Activated CD4-positive, alpha-beta T cell treated with anti-CD3 and anti-CD28 coated beads, Interleukin-2, amount 50 U/mL, for 48 hours (primary cell): ENCODE measurements at places on chromosomes 2 and 18.

- DNase-seq: peak; percentile 39
Measured at GRCh38 chr2:54455563-54456361, at the start of gene SPTBN1. Gene SPTBN1 (plus strand): TSS chr2:54456327. CDS start chr2:54526419, 70,092 bp downstream.

DNA sequence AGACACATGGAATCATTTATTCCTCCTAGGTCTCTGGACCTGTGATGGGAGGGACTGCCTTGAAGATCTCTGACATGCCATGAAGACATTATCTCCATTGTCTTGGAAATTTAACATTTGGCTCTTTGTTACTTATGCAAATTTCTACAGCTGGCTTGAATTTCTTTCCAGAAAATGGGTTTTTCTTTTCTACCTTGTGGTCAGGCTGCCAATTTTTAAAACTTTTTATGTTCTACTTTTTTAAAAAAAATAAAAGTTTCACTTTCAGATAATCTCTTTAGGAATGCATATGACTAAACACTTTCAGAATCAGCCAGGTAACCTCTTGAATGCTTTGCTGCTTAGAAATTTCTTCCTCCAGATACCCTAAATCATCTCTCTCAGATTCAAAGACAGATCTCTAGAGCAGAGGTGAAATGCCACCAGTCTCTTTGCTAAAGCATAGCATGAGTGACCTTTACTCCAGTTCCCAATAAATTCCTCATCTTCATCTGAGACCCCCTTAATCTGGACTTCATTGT, 209.6 kb downstream of the RPRM start:
- DNase-seq: no peak

- no peak for DNase-seq
Measured at GRCh38 chr18:42586601-42587000, 528.9 kb downstream of the RIT2 start.

DNA sequence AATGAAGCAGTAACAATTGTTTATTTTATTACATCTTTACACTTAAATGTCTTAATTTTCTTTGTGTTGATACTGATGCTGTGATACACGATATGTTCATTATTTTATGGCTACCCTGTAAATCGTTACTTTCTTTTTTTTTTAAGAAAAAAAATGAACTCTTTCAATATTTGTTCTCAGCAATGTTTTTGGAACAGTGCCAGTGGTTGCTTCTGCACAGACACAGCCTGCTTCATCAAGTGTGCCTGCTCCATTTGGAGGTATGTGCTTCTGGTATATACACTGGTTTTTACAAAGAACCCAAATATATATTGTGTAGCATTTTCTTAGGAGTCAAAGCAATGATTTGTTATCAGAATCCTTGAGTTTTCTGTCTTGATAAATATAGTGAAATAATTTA, 62.2 kb upstream of the SCYGR2 start:
- DNase-seq: no peak

GRCh38 chr2:172425336-172425735, 2.0 kb upstream of the ITGA6 start:
- DNase-seq: no peak

- DNase-seq: no peak
Measured at GRCh38 chr2:101578671-101579070, 103.8 kb upstream of the RFX8 start.

- DNase-seq: no peak
Measured at GRCh38 chr18:23194155-23194996, 59.1 kb downstream of the CABLES1 start.

DNA sequence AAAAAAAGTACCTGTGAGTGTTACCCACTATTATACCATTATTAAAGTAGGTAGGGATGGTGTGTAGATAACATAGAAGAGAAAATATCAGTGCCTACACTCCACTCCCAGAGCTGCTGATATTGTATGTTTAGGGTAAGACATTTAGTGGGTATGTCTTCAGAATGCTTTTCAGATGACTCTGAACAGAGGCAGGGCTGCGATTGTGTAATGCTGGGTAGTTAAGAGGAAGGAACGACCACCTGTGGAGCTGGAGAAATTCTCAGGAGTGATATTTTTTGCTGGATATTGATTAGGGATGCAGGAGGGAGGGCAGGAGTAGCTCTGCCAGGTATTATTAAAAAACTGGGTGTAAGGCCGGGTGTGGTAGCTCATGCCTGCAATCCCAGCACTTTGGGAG, 2.8 kb downstream of the CNOT11 start:
- no peak for DNase-seq

- DNase-seq: no peak
Measured at GRCh38 chr2:105840933-105841332, 96.2 kb downstream of the NCK2 start.

DNA sequence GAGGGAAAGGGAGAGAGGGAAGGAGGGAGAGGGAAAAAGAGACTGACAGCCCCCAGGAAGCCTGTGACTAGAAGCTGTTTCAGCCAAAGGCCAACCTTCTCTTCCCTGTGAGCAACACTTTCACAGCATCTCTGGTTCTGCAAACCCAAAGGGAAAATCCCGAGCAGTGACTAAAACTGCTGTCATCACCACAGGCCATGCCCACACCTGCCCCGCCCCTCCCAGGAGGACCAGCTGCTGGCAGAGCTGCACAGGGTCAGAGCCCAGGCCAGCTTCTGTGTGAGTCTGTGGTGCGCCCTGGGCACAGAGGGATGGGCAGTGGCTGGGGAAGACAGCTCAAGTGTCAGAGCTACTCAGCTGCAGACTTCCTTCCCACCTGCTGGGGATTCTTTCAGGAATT, 64.9 kb upstream of the OTOS start:
- peak; percentile 83 for DNase-seq

DNA sequence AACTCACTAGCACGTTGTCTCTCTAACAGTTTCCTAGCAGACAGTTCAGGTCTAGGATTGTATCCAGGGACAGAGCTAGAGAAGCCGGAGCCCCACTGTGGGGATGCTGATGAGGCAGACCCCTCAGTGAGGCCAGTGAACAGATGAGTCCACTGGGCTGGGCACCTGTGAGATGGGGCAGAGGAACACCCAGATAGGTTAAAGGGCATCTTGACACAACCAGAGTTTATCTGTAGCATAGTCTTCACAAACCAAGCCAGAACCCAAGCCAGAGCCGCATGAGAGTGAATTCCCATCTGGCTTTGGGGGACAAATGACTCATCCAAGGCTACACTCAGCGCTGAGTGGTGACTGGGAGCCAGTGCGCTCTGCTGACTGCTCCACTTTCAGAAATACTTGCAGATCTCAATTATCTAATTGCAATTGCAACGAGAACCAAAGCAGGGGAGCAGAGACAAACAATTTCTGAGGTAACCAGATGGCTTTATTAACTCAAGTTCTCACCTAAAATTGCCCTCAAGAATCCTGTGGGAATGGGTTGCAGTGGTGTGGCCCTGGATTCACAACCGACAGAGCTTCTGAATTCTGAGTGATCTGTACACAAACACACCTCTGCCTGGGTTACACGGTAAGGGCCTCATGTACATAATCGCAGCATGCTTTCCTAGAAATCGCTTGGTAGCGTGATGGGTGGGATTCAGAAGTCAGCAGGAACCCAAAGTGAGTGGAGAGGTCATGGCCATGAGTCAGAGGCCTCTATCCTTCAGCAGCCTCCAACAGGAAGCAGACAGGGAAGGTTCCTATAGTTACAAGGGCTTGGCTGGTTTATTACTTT, 48.7 kb upstream of the MSH2 start:
- no peak for DNase-seq

DNA sequence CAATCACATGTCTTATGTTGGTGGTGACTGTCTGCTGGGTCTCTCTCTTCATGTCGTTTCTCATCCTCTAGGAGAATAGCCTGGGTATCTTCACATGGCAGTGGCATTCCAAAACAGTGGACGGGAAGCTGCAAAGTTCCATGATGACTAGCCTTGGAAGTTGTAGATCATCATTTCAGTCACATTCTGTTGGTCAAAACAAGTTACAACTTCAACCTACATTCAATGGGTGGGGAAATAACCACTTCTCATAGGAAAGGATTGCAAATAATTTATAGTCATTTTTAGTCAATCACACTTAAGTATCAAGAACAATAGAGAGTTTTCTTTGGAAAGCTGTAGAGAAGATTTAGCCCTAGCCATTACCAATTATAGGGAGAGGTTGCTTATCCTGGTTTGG, 395.0 kb upstream of the CDH2 start:
- DNase-seq: no peak

GRCh38 chr2:28296904-28297303, 95.8 kb upstream of the FOSL2 start:
- no peak for DNase-seq

DNA sequence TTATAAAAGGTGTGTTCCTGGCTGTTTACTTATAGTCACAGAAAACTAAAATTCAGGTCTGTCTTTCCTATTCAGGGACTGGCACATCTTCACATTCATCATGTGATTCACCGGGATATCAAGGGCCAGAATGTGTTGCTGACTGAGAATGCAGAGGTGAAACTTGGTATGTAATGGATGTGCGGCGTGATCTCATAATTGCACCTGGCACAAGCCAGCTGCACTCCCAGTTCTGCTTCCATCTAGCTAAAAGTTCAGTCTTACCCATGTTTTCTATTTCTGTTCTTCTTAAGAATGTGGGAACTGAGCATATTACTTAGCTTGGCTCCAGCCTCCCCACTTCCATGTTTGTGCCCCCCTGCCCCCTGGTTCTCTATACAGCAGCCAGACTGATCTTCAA, 131.9 kb downstream of the MAP4K4 start:
- no peak for DNase-seq

DNA sequence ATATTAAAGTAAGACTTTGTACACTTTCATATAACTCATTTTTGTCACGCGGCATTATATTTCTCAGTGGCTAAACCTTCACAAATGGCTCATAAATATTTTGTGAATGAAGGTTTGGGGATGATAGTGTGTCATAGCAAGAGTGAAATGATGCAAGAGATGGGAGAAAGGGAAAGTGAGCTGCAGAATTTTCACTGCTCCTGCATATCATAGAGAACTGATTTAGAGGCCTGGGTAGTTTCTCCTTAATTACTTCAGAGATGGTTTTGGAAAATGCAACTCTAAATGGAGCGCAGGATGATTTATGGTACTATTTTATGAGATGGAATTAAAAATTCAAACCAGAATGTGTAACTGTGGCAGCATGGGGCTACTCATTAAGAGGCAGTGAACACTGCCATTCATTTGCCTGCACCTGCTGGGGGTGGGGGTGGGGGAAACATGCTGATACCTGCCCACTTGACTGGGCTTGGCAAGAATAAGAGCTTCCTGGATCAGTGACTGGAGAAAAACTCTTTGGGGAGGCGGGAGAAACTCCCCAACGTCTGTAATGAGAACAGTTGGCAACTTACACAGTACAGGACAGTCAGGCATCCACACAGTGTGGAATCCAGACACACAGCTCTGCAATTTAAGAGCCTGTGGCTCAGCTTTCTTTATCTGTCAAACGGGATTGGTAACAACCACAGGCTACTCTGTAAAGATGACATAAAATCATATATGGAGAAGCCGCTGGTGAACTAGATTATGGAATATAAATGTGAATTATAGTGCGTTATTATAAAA, 941.9 kb downstream of the SLC4A3 start:
- no peak for DNase-seq

GRCh38 chr18:59035591-59035990, 104.1 kb upstream of the SEC11C start:
- no peak for DNase-seq

DNA sequence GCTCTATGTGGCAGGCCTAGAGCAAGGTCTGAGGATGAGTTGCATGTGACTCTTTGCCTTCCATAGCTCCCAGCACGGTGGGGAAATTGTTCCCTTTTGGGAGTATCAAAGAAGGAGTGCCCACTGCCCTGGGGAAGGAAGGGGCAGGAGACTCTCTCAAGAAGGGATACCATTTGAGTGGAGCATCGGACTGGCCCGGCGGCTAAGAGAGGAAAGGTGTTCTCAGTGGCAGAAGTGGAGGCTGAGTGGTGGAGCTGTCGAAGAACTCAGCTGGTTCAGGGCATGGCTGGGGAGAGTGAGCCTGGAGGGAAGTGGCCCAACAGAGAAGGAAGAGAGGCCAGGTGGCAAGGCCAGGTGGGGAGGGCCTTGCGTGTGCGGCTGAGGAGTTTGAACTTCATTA, 235.2 kb downstream of the DYSF start:
- no peak for DNase-seq

DNA sequence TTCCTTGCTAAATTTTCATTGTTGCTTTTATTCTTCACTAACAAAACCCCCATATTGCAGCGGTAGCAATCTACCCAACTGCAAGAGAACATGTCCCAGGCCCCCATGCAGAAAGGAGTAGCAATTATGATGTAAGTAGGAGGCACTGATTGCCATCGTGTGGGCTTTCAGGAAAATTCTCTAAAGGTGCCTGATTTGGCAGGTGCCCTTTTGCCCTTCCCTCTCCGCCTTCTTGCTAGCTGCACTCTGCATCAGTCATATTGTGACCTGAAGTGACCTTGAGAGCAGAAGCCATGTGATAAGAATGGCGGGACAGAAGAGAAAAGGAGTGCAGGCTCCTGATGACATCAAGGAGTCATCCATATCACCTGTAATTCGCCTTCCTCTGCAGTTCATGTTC, 112.1 kb downstream of the NCKAP5 start:
- no peak for DNase-seq

DNA sequence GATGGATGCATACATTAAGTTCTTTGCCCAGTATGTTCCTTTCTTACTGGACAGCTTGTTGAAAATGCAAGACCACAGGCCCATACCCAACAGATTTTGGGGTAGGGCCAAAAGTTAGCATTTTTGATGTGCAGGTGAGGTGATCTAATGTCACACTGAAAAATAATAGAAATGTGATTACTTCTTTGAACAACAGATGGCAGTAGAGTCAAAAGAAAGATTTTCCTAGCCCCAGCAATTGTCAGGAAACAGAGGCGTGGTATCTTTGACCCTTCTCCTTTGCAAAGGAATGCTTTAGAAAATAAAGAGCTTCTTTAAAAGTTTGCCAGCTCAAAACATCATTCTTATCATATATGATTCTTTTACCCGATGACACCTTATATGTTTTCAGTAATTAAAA, 343.6 kb upstream of the SYT4 start:
- DNase-seq: no peak

- no peak for DNase-seq
Measured at GRCh38 chr2:103788389-103788788, 1026.6 kb downstream of the TMEM182 start.

GRCh38 chr2:135279209-135279608, 227.1 kb downstream of the RAB3GAP1 start:
- no peak for DNase-seq

DNA sequence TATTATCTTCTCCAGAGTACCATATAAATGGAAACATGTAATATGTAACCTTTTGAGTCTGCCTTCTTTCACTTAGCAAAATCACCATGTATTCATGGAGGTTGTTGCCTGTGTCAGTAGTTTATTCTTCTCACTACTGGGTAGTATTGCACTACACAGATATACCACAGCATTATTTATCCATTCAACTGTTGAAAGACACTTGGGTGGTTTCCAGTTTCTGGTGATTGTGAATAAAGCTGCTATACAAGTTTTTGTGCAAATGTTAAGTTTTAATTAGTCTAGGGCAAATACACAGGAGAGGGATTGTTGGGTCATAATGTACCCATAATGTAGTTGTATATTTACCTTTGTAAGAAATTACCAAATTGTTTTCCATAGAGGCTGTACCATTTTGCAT, 29.6 kb upstream of the RPRD1A start:
- no peak for DNase-seq
